Activated T-helper 1 cell treated with anti-CD3 and anti-CD28 coated beads, Interleukin-12 subunit alpha, Interleukin-12 subunit beta, Interleukin-2, Interleukin-4 antibody, amounts not matched to agents 30 ng/mL and 10 ng/mL and 1 ng/mL, durations not matched to agents 14 hours and 24 hours and 36 hours (primary cell): ENCODE measurements at places on chromosomes 7 and 10.

DNA sequence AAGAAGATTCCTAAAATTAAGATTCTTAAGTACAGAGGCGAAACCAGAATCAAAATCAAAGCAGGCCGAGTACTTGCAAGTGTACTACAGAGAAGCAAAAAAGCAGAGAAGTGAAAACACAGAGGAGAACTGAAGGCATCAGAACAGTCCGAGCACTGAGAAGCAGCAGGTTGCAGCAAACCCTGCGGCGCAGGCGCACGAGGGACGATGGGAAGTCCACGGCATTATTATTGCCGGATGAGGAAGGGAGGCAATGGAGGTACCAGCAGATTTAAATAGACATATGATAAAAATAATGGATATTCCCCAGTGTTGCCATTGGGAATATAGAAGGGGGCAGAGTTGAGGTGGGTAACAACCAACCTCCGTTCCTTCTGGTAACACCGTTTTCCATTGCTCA lies 7.2 kb upstream of the SPAM1 start:
- no peak for DNase-seq

DNA sequence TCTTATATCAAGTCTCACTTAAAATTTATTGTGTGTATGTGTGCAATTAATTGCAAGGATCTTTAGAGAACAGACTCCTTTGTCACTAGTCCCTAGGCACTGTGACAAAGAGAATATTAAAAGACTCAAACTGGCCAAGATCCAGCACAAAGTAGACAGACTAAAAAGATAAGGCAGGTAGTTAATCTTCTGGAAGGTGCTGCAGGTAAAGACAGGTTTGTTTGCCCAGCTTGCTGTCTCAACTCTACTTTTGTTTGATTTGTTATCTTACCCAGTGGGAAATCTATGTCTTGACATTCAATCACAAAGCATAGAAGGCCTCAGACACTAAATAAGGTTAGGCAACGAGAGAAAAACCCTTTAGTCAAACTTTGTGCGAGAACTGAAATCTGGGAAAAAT lies 807.9 kb upstream of the LRRN3 start:
- DNase-seq = no peak

DNA sequence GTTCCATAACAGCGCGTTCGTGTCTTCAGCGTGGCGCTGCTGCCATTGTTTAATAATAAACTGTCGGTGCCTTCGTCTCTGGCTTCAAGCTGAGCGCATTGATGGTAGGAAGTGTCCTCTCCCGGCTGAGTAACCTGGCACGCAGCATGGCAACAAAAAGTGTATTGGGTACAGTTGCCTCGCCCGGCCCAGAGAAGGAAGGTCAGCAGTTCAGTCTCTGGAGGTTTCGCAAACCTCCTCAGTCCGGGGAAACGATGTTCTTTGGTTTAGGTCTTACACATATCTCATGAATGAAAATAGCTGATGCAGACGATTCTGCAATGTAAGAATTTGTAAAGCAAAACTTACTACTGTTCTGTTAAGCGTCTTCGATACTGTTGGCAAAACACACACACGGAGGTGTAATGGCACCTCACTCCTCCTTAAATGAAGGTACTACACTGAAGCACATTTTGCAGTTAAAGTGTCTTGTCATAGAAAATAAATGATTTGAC lies 739 bp upstream of the CCDC186 start:
- no peak for DNase-seq

GRCh38 chr10:77105761-77106221 lies 531.8 kb downstream of the KCNMA1 start:
- no peak for DNase-seq

DNA sequence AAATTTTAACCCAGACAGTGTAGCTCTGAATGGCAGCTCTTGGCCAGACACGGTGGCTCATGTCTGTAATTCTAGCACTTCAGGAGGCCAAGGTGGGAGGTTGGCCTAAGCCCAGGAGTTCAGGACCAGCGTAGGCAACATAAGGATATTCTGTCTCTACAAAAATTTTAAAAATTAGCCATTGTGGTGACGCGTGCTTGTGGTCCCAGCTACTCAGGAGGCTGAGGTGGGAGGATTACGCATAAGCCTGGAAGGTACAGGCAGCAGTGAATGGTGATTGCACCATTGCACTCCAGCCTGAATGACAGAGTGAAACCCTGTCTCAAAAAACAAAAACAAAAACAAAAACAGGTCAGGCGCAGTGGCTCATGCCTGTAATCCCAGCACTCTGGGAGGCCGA lies 50.0 kb downstream of the SUFU start:
- DNase-seq = no peak

DNA sequence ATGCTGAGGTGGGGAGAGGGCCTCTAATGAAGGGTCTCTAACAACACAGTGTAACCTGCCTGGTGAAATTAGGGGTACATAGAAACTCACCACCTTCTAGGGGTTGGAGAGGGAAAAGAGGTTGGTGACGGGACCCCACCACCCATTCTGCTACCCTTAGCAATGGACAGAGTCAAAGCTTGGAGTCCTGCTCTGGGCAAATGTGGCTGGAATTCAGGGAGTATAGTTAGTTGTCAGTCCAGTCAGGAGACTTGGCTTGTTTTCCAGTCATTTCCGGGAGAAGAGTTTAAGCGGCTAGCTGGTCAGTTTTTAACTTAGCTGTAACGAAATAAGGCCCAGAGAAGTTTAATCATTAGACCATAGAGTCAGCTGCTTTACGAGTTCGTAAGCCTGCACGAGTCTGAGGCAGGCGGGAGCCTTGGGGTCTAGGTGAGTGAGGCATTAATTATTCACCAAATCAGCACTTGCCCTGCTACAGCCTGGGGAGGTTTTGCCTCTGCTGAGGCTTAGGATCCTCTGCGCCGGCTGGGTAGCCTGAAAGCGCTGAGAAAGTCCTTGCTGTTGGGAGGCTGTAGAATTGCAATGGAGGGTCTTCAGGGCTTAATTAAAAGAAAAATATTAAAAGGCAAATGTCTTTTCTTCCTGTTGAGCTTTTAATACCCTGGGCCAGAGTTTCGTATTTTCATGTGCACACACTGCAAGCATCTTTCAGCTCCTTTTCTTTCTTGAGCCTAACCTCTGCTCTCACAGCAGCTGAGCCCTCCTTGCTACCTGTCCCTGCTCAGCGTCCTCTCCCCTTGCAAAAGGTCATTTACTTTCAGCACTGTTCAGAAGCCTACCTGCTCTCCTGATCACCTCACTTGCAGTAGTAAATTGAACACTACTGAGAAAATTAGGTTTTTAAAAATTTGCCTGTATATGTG lies 1.5 kb upstream of the LAMB1 start:
- DNase-seq = no peak

GRCh38 chr10:84135836-84136235 lies 3.5 kb upstream of the GHITM start:
- DNase-seq = no peak

- DNase-seq = no peak
Observed at GRCh38 chr7:1431634-1432380, 27.5 kb downstream of the MICALL2 start.

GRCh38 chr7:101634196-101634717 lies 5.2 kb upstream of the MYL10 start:
- no peak for DNase-seq

- DNase-seq = no peak
Observed at GRCh38 chr7:140242057-140243031, 65.6 kb upstream of the KDM7A start.

- no peak for DNase-seq
Observed at GRCh38 chr7:41955451-41955850, 252.6 kb upstream of the INHBA start.

GRCh38 chr7:142542942-142543341 lies 206.3 kb upstream of the PRSS1 start:
- DNase-seq = no peak

DNA sequence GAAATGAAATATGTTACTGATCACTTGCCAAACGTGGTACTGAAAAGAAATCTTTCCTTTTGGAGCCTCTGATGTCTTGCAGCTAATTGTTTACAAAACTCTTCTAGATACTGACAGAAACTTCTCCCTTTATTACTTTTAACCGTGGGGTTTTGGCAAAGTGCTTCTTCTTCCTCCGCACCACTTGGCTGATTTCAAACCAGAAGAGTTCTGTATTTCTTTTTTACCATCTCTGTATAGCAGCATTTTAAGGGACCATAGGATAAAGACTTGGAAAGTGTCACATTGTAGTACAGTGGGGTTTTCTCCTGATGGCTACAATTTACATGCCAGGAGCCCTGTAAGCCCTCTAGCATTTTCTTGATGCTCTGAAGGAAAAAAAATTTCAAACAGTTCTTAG lies 21.9 kb upstream of the CREB5 start:
- no peak for DNase-seq

- DNase-seq = no peak
Observed at GRCh38 chr10:98019784-98020183, 10.6 kb downstream of the CRTAC1 start.

DNA sequence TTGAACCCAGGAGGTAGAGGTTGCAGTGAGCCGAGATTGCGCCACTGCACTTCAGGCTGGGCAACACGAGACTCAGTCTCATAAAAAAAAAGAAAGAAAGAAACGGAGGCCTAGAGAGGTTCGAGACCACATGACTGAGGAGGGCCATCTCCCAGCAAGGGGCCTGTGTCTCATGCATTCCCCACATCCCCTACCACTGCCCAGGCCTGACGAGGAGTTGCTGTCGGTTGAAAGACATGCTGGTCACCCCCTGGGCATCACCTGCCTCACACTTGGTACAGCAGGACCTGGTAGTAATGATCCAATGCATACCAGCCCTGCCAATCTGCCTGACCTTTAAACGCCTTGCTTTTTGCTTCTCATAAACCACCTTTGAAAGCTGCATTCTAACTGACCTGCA lies 85.9 kb downstream of the DLG5 start:
- DNase-seq = no peak

- DNase-seq = no peak
Observed at GRCh38 chr7:110929480-110930249, 161.3 kb upstream of the LRRN3 start.

DNA sequence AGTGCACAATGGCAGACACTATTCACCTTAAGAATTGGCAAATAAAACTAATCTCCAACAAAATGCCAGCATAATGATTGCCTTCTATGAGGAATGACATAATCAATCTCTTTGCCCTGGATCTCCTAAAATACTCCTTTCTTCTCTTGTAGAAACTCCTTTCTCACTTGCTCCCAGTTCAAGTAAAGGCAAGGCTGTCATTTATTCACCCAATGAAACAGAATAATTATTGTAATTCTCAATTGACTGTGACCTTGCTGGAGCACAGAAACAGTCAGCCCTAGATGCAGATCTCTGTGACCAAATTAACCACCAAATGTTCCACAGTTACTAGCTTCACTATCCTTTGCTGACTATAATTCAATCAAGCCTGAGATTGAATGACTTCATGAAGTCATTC lies 99.3 kb downstream of the SEMA3C start:
- DNase-seq = no peak

DNA sequence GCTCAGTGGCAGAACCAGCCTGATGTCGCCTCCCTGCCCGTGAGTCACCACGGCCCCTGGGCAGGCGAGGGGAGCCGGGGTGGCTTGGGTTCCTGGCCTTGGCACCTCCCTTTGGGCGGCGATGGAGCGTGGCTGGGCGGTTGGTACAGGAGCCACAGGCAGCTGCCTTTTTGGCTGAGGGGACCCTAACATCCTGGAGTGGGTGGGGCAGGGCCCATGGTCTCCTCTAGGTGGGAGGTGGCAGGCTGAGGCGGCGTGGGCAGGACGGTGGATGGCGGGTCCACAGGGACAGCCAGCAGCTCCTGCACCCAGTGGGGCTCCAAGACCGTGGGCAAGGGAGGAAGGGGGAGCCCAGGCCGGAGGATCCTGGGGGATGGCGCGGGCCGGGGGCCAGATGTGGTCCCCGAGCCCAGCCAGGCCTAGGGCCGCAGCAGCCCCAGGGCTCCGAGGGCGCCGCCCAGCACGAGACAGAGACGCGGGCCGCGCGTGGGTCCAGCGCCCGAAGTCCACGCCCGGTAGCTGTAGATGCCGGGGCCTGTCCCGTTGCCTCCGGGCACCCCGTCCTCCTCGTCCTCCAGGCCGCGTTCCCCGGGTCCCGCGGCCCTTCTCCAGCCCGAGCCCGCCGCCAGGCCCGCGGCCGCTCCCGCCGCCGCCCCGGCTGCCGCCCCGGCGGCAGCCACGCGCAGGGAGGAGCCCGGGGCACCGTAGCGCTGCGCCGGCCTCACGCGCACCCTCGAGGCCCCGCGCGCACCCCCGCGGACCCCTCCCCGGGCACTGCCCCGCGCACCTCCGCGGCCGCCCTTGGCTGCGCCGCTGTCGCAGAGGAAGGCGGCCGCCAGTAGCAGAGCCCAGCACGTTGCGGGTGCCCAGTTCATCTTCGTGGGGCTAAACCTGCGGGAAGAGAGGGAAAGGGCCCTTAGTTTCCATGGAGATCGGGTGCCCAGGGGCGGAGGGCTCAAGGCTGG lies 1.3 kb downstream of the SPRN start:
- no peak for DNase-seq

DNA sequence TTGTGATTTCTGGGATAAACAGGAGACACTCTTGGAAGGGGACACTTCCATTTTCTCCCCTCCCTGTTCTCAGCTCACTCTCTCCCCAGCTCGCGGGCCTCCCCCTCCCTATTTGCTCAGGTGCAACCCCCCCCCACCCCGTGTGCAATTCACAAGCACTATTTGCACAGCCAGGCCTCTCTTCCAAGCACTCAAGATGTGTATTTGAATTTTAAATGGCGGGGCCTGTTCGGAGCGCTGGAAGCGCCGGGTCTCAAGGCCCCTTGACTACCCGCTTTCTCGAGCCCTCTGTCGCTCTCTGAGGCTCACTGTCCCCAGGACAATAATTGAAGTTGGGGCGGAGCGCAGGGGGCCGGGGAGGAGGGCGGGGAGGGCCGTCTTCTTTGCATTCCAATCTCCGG lies 7.8 kb downstream of the SHH start:
- DNase-seq = no peak

DNA sequence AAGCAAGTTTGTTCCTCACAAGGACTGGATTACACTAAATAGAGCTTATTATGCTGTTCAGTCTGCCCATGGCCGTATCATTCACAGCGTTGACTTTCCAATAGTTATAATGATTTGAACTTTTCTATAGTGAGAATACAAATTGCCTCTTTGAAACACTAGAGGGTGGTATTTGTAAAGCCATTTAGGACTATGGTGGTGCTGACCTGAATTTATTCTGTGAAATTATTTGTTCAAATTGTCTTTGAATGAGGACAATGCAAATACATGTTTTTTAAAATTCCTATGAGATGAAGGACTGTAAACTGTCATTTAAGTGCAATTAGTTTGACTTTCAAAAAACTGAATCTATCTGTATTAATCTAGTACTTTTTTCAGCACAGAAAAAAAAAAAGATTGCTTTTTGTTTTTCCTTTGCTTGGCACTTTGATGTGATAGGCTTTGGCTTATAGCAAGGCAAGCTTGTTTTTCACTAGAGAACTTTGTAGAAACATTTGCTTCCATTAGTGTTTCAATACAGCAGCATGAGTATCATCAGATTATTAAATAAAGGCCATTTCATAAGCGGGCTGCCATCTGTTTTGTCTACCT lies 122.7 kb upstream of the TMEM229A start:
- no peak for DNase-seq

- DNase-seq = no peak
Observed at GRCh38 chr10:72690071-72690755, 1.7 kb upstream of the MCU start.

GRCh38 chr7:50982626-50983025 lies 199.9 kb upstream of the GRB10 start:
- DNase-seq = no peak

- no peak for DNase-seq
Observed at GRCh38 chr7:86900886-86901285, 158.6 kb downstream of the ELAPOR2 start.
